Activated CD8-positive, alpha-beta memory T cell treated with anti-CD3 and anti-CD28 coated beads for 1 hour (primary cell): ENCODE measurements at places on chromosomes 2 and 18.

- DNase-seq: no peak
Observed at GRCh38 chr2:202548240-202548639, 86.5 kb upstream of the FAM117B start.

GRCh38 chr2:61774351-61774750, 79.5 kb downstream of the FAM161A start:
- no peak for DNase-seq

DNA sequence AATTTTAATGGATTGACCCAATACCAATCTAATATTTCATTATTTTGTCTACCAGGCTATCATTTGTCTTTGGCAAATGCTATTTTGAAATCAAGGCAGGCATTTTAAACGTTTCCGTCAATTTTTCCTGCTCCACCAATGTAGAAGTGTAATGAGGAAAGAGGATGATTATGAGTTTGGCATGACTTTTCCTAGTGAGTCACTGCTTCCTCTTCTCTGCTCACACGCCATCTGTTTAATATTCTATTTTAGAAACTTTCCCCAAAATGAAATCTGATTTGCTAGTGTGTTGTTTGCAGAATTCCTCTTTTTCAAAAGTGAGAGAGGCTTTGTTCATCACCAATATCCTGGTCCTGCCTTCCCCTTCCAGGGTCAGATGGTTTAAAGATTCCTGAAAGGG, 42.5 kb upstream of the PID1 start:
- DNase-seq: no peak

DNA sequence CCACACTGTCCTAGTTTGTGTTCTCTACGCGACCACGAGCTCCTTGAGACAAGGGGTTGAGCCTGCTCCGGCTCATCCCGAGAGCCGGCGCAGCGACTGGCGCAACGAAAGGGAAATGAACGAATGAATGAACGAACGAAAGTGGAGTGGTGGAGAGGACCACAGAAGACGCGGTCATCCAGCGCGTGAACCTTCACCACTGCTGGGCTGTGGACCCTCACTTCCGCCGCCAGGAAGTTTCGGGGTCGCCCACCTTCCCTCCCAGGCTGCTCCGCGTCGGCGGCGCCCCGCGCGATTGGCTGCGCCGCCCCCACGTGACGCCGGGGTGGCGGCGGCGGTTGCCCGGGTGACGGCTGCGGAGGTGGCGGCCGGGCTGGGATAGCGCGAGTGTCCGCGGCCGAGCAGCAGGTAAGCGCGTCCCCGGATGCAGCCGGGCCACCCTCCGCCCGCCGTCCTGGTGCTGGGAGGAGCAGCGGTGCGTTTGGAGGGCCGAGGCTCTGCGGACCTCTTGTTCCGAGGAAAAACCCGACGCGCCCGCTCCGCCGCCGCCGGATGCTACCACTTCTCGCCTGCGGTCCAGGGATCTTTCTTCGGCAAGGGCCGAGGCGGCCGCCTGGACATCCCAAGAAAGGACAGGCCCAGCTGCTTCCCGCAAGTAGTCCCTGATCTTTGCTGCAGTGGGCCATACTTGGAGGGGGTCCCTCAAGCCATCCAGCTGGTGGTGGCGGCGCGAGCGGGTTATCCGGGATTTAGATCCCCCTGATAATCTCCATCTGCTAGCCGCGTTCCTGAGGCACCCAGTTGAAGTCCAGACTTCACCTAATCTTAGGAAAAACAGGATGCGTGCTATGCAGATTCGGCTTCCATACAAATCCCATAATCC, at the start of gene ARMC9:
Gene ARMC9, plus strand, starts transcription at position 341 of the 883 bp plus-strand sequence. CDS start 7,608 bp downstream, outside the sequence.
- DNase-seq: peak; percentile 34

GRCh38 chr2:4404363-4404762, 701.0 kb downstream of the DCDC2C start:
- no peak for DNase-seq

GRCh38 chr2:182115258-182115657, 129.6 kb downstream of the PPP1R1C start:
- DNase-seq: no peak

- DNase-seq: no peak
Observed at GRCh38 chr2:65486802-65487201, 54.4 kb upstream of the SPRED2 start.

DNA sequence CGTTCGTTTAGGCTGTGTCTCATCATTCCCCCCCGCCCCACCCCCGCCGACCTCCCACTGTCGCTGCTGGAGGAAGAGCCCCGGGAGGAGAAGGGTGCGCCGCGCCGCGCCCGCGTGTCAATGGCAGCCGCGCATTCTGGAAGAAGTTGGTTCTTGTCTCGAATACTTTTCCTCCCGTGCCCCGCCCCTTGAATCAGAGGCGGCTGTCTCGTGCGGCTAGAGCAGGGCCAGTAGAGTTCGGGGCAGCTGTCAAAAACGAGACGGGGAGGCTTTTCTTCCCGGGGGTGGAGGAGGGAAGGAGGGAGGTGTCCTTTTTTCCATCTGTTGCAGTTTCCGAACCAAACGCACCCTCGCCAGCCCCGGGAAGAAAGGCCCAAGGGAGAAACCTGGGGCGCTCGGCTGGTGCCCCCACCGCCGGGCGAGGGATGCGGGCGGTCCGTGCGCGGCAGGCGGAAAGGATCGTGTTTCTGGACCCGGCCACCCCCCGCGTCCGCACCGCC, 410 bp upstream of the TGIF1 start:
- DNase-seq: peak; percentile 63

GRCh38 chr18:37361335-37362157, 204.1 kb downstream of the CELF4 start:
- no peak for DNase-seq

DNA sequence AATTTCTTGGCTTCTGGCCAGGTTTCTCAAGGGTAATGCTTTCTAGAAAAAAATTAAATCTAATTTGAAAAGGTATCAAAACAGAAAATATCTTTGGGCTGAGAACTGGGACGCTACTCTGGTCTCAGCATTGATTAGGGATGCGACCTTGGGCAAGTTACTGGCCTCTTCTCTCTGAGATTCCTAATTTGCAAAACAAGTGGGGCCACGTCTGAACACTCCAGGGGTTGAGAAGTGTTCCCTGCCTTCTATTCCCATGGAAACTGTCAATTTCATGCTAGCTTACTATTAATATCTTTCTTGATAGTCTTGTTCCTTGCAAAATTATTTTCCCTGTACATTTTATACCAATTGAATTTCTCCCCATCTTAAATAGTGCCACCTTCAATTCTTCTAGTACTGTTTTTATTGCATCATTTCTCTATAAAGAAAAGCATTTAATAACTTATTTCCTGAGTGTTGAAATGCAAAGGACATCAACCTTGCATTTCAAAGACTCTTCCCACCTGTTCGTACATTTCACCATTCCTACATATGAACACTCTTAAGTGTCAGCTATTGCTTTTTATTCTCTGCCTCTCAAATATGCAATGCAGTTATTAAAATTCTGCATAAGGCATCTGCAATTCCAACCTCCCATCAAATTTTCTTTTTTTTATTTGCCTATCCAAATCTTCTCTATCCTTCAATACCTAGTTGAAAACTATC, 118.3 kb upstream of the DSEL start:
- DNase-seq: no peak

- no peak for DNase-seq
Observed at GRCh38 chr2:157441072-157441454, 2.8 kb downstream of the CYTIP start.

DNA sequence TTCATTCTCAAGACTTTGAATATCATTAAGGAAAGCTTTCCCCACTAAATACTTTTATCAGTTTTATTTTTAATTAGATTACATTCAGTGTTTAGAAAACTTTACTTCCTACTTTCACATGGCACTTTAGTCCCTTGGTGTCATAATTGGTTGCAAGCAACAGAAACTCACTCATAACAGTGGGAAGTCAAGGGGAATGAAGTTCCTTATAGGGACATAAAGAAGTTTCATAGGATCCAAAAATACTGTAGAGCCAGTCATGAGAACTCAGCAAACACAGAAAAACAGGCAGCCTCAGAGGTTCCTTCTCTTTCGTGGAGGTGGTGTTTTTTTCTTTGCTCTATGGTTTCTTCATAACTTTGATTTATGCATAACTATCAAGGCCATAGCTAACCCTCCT, 809.0 kb downstream of the BCL11A start:
- no peak for DNase-seq

GRCh38 chr2:30230497-30231211, 680 bp upstream of the LBH start:
- DNase-seq: no peak

- no peak for DNase-seq
Observed at GRCh38 chr2:120647487-120647886, 88.2 kb upstream of the GLI2 start.

GRCh38 chr2:61371027-61371426, 99.9 kb downstream of the USP34 start:
- DNase-seq: no peak

DNA sequence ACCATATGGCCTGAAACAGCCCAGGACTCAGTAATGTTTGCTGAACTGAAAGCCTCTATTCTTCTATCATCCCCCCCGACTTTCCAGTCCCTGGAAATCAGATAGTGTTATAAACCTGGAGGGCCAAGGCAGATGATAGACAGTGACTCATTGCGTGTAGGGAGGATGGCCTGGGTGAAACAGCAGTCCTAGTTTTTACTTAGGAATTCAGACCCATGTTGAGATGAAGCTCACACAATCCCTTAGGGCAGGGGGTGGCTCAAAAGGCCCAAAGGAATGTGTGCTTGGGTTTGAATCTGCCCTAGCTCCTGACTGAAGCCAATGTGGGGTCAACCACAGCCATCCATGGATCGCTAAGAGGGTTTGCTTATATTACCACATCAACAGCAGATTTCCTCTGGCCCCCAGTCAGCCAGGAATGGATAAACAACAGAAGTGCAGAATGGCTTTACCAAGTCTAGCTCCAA, 43.9 kb upstream of the STPG4 start:
- DNase-seq: no peak
